Left renal cortex interstitium (tissue), 4 donors: ENCODE measurements at places on chromosomes 7 and 10. TPM values are rescaled to one million over a fixed set of nuclear protein-coding genes. Genes with fewer than 3 reads are reported as not detected.

DNA sequence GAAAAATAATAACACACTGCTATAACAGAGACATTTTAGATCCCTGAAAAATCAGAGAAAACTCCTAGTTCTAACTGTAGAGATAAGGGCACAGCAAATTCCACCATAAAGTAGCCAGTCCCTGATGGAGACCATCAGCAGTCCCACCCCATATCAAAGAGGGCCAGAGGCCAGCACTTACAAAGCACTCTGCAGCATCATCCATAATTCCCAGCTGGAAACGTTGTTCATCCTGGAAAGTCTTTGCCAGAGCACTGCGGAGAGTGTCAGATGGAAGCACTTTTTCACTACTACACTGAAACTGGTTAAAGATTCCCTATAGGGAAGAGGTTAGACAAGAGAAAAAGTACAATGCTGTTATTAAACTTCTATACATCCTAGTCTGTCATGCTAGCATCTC, 45.8 kb downstream of the USP54 start:
- no peak for DNase-seq

GRCh38 chr10:103778358-103779139, 76.8 kb downstream of the SH3PXD2A start:
- DNase-seq: no peak

DNA sequence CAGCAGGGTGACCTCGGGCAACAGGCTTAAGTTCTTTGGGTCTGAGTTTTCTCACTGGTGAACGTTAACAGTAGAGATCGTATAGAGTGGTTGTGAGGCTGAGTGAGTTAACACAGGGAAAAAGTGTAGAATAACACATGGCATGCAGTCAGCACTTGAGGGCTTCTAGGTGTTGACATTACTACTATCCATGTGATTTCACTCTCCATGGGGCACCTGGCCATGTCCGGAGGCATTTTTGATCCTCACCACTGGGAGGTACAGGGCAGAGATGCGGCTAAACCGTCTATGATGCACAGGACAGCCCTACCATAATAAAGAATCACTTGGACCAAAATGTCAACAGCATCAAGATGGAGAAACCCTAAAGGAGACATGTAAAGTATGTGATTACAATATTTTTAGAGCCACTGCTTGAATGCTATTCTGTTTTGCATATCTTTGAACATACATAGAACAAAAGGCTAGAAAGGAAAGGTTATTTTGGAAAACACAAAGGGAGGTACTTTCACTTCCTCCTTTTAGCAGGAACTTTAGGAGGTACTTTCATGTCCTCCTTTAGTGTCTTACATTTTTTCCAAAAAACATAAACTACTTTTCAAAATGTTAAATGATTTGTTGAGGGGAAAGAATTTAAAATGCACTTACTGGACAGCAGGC, 44.3 kb downstream of the NOD1 start:
- no peak for DNase-seq

GRCh38 chr10:62249957-62250356, 18.7 kb downstream of the RTKN2 start:
- no peak for DNase-seq

GRCh38 chr7:42959549-42959948, 27.4 kb downstream of the MRPL32 start:
- DNase-seq: no peak

DNA sequence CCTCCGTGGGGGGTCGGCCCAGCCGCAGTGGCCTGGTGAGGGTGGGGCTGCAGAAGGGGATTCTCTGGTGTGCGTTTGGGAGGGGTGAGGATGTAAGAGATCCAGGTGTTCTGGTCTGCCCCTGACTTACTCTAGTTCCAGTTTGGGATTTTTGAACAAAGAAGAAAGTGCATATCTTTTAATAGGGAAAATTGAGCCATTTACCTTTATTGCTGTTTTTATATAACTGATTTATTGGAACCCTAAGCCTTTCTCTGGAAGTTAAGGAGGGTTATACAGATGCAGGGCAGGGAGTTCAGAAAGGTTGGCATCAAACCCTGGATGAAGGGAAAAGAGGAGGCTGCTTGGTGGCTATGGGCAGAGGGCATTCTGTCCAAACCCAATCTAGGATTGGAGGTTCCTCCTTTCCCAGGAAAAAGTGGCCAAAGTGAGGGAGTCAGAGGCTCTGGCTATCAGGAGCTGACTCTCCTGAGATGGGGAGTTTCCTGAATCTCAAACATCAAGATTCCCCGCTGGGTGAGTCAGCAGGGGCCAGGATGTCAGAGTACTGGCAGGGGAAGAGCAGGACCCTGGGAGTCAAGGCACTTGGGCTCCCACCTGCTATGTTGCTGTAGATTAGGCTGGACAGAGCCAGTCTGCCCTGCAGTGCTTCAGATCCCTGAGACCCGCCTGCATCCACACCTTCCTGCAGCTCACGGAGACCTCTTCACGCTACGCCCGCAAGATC, 67.5 kb downstream of the CLIP2 start:
- no peak for DNase-seq

- DNase-seq: no peak
Observed at GRCh38 chr10:11161910-11162309, 144.2 kb downstream of the CELF2 start.

DNA sequence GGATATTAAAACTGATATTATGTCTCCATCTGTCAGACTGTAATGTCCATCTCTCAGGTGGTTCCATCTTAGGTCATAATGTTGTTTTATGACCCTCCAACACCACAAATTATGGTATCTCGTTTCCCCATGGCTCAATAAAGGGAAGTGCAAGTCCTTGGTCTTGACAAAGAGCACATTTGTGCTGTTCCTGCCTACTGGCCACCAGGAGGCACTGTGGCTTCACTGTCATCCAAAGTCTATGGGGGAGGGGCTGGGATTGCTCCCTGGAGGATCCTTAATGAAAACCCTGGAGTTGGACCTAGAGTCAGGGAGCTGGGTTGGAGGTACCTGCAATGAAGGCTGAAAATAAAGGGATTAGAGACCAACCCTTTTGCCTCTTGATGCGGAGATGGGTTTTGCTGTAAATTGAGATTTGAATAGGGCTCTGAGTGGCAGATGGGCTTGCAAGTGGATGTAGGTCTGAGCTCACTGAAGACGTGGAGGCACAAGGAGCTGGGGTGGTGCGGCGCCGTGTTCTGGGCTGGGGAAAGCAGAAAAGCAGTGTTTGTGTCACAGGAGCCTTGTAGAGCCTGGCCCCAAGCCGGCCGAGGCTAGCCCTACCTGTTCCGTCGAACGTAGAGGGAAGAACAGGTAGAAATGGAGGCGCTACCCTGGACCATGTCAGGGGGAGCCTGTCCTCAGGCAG, 180.5 kb upstream of the PRSS58 start:
- DNase-seq: no peak

DNA sequence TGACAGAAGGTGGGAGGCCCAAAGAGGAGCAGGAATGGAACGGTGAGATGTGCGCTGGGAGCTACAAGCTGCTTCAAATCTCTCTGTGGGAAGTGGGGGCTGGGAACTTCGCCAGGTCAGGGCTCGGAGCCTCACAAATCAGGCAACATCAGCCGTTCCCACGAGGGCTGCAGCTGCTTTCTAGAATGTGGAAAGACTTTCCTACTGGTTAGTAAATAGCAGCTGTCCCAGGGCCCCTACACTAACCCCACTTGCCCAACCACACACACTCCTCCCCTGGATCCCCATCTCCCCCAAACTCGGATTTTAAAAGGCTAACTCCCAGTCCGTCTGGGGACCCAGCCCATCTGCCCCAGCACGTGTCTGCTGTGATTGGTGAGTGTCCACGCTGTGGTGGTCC, 40.6 kb upstream of the PITRM1 start:
- DNase-seq: peak; percentile 28

- no peak for DNase-seq
Observed at GRCh38 chr10:22713853-22714478, 412 bp downstream of the PIP4K2A start.

GRCh38 chr7:99073839-99074446, 70.0 kb downstream of the SMURF1 start:
- DNase-seq: no peak

GRCh38 chr10:50469778-50470193, 154.0 kb downstream of the SGMS1 start:
- no peak for DNase-seq

DNA sequence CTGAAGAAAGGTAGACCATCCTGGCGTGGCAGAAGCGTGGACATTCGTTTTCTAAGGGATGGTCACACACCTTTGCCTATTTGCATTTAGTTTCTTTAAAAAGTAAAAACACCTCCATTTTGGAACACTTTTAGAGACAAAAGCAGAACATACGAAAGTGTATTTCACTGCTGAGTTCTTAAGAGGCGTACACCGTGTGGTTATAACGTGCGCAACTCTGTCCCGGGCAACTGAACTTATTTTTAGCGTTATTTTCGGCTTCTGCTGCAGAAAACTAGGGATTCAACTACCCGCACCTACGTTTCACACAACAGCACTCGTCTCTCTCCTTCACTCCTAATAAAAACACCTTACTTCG, 557 bp upstream of the LSM8 start:
- no peak for DNase-seq

GRCh38 chr10:117610321-117610720, 67.8 kb downstream of the EMX2 start:
- no peak for DNase-seq

- DNase-seq: no peak
Observed at GRCh38 chr7:22909917-22910316, 87.3 kb upstream of the TOMM7 start.

GRCh38 chr7:39102234-39102633, 124.5 kb downstream of the POU6F2 start:
- no peak for DNase-seq

DNA sequence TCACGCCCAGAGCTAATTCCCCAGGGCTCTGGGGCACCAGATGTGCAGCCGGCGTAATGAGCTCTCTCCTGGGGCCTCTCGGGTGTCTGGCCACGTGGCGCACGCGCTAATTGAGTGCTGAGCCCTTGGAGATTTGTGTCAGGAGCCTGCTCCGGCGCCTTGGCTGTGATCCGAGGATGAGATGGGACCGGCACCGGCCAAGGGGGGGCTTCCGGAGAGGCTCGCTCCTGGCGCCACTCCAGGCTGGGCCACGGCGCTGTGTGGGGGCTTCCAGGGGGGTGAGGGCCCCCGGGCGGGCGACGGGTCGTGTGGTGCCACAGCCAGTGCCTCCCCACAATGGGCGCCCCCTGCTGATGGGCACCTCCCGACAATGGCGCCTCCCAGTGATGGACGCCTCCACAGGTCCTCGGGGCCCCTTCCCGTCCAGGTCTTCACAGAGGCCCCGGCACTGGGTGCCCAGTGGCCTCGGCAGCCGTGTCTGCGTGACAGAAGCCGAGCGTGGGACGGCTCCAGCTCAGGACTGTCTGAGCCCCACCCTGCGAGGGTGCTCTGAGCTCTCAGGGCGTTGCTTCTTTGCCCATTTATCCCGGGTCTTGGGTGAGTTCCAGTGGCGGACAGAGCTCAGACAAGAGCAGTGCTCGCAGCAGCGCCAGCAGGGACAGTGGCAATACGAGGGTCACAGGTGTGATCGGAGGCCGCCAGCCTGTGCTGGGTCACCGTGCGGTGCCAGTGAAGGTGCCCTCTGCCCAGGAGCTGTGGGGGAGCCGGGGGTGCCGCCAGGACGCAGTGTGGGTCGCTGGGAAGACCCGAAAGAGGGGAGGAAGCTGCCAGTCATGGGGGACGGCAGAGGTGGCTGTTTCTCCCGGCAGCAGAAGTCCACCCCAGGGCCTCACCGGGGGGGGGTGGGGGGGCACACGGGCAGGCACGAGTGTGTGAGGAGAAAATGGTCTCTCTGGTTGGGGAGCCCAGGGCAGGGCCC, 8.2 kb upstream of the NKX6-2 start:
- no peak for DNase-seq

- no peak for DNase-seq
Observed at GRCh38 chr7:77246026-77246640, 46.5 kb upstream of the FGL2 start.

GRCh38 chr10:76925636-76926405, 711.8 kb downstream of the KCNMA1 start:
- no peak for DNase-seq

DNA sequence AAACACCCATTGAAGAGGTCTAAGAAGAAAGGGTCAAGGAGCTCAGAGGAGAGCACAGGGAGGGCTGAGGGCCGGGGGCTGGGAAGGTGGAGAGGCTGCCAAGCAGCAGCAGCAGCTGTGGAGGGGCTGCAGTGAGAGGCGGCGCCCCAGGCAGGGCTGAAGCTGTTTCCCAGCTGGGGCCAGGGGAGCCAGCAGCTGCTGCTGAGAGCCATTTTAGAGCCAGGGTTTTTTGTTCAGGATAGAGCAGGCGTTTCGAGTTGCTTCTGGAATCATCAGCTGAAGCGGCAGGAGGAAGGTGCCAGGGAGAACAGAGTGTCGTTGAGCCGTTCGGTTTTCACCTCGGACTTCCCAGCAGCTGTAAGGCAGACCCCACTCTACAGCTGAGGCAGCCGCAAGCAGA, 62.7 kb downstream of the LANCL2 start:
- DNase-seq: no peak

DNA sequence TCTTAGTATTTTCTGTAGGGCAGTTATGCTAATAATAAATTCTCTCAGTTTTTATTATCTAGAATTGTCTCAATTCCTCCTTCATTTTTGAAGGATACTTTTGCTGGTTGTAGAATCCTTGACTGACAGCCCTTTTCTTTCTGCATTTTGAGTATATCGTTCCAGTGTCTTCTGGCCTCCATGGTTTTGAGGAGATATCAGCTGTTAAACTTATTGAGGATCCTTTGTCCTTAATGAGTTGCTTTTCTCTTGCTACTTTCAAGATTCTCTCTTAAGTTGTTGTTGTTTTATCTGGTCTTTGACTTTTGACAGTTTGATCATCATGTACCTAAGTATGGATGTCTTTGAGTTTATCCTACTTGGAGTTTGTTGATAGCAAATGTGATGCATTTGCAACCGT, 8.9 kb upstream of the GJC3 start:
- DNase-seq: no peak

WDR86 gene
- polyA plus RNA-seq: 54.1 TPM

TRIM73 gene
- 13.5 TPM for polyA plus RNA-seq

UCN3 gene
- 1.9 TPM for polyA plus RNA-seq

SPAM1 gene
- not detected for polyA plus RNA-seq

ENTPD1 gene
- 21.9 TPM for polyA plus RNA-seq

ADAM8 gene
- 3.8 TPM for polyA plus RNA-seq

UROS gene
- polyA plus RNA-seq: 59.7 TPM

SLC39A12 gene
- polyA plus RNA-seq: not detected

PGAM2 gene
- 2.4 TPM for polyA plus RNA-seq

MYH16 gene
- polyA plus RNA-seq: 0.33 TPM

TNPO3 gene
- polyA plus RNA-seq: 45.1 TPM

TCAF2 gene
- polyA plus RNA-seq: 2.9 TPM

GPR146 gene
- 3.8 TPM for polyA plus RNA-seq

OR2A5 gene
- 0.02 TPM for polyA plus RNA-seq
